Activated CD4-positive, CD25-positive, alpha-beta regulatory T cell treated with anti-CD3 and anti-CD28 coated beads, Interleukin-2, amount 50 U/mL, for 16 hours (primary cell): ENCODE measurements at places on chromosomes 1 and 21.
A peak's percentile ranks its signal among the peaks of the same experiment; 100 is the strongest.

DNA sequence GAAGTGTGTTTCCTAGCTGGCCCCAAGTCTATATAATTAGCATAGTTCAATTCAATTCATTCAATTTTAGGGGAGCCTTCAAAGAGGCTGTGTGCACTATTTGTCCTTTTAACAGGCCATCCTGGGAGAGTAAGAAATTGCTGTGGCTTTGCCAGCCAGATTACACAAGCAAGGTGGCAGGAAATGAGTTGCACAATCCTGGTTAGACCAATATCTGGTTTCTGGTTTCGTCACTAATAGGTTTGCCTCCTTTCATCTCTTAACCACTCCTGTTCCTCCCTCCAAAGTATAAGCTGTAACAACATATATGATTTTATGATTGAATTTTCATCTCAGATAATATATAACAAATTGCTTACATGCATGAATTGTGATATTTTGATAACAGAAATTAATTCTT lies 84.1 kb upstream of the NEGR1 start:
- DNase-seq, result no peak

DNA sequence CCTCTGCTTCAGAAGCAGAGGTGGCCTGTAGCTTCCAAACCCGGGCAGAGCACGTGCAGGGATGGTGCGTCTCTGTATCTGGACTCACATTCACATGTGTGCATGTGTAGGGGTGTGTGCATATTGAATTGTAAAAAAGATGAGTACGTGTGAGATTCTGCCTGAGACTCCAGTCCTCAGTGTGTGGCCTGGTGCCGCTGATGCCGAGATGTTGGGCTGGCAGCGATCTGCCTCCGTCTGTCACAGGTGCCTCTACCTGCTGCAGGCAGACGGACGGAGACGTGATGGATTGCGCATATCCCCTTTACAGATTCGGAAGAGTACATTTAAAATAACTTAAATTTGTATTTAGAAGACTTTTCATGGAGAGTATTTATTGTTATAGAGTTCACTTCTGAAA lies 53.6 kb downstream of the ADARB1 start:
- DNase-seq, result no peak

DNA sequence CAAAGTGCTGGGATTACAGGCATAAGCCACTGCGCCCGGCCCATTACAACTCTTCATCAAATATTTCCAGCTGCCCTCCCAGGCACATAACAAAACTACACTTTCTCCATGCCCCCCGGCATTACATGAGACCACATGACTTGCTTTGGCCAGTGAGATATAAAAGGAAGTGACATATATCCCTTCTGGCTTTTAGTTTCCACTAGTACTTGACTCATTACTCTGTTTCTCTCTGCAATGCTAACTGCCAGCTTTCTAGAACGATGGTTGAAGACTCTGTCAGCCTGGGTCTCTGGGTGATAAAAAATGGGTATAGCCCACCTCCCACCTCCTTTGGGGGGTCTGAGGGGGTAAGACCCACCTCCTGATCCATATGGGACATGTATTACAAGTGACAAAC lies 24.2 kb downstream of the ABL2 start:
- DNase-seq, result no peak

- DNase-seq, result peak; percentile 10
Observed at GRCh38 chr1:179229214-179230140, at the start of gene ABL2. Gene ABL2, minus strand, starts transcription at chr1:179229677. Its CDS starts 280 bp downstream, at chr1:179229397.

DNA sequence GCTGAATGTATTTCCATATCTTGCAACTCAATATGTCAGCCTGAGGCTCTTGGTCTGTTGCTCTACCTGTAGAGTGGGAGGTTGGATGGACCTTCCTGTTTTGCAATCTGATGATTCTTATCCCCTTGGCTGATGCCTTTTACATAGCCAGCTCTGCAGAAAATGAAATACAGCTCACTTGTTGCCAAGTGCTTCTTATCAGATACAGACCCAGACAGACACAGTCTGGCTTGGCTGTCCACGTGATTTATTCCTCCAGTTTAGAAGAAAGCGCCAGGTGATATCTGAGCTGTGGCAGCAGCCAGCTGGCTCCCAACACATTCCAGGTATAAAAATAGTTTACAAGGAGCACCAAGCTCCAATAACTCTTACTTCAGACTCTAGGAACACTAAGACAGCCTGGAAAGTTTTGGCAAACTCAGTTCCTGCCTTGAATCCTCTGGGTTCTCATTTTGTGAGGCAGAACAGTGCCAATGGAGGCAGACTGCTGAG lies 479.2 kb upstream of the USP24 start:
- no peak for DNase-seq

GRCh38 chr1:26733982-26734381 lies 38.2 kb downstream of the ARID1A start:
- no peak for DNase-seq

DNA sequence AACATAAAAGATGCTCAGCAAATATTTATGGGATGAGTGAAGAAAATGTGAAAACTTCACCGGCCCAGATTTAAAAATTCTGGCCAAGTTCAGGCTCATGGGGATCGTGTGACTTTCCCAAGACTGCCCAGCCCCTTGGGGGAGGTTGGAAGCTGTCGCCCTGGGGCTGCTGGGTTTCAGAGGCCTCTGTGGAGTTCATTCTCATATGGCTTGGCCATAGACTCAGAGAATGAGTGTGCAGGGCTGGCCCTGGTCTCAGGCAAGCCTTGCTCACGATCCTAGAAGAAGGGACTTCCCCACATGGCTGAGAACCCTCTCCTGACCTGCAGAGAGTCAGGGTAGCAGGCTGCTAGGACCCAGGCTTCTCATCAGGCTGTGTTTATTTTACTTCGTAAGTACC lies 24.6 kb downstream of the PADI2 start:
- no peak for DNase-seq

- no peak for DNase-seq
Observed at GRCh38 chr1:90936731-90937130, 85.1 kb downstream of the ZNF644 start.

GRCh38 chr1:199279067-199279466 lies 640.2 kb downstream of the PTPRC start:
- DNase-seq, result no peak

GRCh38 chr1:248886237-248886895 lies 19.7 kb upstream of the PGBD2 start:
- DNase-seq, result no peak

DNA sequence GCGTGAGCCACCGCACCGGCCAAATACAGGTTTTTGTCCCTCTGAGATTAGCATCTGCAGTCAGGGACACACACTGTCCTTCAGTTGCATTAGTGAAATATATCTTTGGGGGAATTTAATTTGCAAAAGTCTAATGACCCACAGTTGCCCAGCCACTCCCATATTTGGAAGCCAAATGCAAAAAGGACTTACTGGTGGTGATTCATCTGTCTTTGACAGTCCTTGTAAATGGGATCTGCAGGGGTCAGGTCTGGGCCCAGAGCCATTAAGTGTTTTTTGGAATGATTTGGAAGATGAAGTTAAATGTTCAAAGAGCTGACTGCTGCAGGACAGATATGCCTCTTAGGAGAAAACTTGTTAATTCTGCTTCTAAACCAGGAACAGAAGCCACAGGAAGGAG lies 44.6 kb upstream of the DNASE2B start:
- DNase-seq, result no peak

- DNase-seq, result no peak
Observed at GRCh38 chr1:980602-981395, 1.1 kb downstream of the PERM1 start.

DNA sequence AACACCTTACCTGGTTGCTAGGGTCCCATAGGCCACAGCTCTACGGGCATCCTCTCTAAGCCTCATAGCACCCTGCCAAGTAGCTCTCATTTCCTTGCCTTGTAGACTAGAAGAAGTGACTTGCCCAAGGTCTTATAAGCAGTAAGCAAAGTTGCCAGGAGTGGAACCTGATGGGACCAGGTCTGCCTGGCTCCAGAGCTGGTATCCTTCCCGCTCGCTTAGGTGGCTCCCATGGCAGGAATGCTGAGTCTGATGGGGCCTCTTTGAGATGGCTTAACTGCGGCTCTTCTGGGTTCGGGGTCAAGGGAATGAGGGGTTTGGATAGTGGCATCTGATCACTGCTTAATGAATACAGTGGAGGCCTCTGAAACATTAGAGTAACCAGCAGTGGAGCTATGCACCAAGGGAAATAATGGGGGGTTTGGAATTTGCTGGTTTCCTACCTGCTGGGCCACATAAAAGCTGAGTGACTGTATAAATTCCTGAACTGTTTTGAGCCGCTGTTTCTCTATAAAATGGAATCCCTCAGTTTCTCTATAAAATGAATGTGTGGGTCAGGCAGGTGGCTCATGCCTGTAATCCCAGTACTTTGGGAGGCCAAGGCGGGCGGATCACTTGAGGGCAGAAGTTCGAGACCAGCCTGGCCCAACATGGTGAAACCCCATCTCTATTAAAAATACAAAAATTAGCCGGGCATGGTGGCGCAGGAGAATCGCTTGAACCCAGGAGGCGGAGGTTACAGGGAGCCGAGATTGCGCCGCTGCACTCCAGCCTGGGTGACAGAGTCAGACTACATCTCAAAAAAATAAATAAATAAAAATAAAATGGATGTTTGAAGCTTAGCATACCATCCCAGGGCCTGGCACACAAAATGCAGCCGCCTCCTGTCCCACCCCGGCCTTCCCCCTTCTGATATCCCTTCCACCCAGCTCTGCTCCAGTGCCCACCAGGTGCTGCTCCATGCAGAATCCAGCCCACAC lies 12.4 kb downstream of the FAM151A start:
- DNase-seq, result no peak
